ENCODE measurements at places on chromosomes 3 and 15. TPM values are rescaled to one million over a fixed set of nuclear protein-coding genes. Genes with fewer than 3 reads are reported as not detected.
A peak's percentile ranks its signal among the peaks of the same experiment; 100 is the strongest.

DNA sequence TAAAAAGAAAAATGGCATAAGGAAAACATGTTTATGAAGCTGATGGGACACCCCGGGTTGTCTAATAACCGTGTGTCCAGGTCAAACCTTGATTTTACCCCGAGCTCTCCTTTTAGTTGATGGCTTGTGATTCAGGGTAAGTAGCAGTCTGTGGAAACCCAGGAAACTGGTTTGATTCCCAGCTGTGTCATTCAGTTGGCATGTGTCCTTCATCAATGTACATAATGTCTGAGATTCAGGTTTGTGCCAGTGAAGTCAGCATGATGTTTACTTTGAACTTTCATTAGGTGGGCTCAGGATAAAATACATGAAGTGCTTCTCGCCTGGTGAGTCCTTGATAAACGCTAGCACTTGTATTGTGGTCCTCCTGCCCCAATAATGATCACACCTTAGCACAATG lies 4.3 kb upstream of the COPG1 start:
- DNase-seq: peak; percentile 81

Gene SERPINI2
- not detected for total RNA-seq

- peak; percentile 99 for DNase-seq
These were observed 404.1 kb upstream of the ATP11B start for GRCh38 chr3:182389071-182389815.

GRCh38 chr3:14016900-14017475 lies 107.7 kb downstream of the CHCHD4 start:
- peak; percentile 63 for DNase-seq

DNA sequence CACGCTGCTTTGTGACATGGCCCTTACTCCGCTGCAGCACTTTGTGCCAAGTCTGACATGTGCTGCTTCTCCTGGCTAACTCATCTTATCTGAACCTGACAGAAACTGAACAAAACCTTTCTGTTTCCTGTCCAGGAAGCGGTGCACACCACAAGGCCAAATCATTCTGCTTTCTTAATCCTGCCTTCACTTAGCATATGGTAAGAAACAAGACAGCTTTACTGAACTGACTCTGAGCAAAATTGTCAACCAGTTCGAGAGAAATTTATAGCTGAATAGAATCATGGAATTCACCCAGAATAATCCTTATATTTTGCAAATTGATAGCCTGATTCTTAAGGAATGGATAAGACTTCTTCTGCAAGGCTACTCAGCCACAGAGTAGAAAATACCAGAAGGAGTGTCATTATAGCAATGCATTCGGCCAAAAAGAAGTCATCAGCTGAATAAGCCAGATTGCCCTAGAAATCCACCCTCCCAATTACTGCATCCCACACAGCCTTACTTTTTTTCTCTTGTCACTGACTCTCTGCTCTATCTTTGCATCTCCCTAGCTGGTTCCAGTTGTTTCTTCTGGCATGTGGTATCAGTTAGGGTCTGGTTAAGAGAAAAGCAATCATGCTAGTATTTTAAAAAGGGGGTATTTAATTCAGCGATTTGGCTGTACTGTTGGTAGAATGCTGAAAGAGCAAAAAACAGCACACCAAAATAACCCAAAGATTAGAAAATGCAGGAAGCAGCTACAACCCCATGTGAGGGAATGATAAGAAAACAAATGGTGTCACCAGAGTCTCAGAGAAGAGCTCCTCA lies 41.6 kb upstream of the STRIT1 start:
- DNase-seq: no peak

Gene PTX3
- total RNA-seq: 0.90 TPM

GRCh38 chr3:112354642-112355306 lies 21.8 kb downstream of the CD200 start:
- no peak for DNase-seq

All from bronchial epithelial cell (primary cell).